Activated T-helper 9 cell treated with anti-CD3 and anti-CD28 coated beads, Interleukin-2, amount 50 U/mL, for 16 hours (primary cell): ENCODE measurements at places on chromosomes 1 and 21.

- DNase-seq, result no peak
Observed at GRCh38 chr21:45093035-45093532, 18.7 kb downstream of the ADARB1 start.

GRCh38 chr1:3136532-3136931 is 67.5 kb downstream of the PRDM16 start:
- DNase-seq, result no peak

GRCh38 chr1:94068999-94069918 is 51.7 kb downstream of the ABCA4 start:
- DNase-seq, result no peak

GRCh38 chr1:161258439-161259344 is at the start of gene PCP4L1:
Gene PCP4L1, plus strand, starts transcription at chr1:161258745. Its CDS starts 230 bp downstream, at chr1:161258975.
- DNase-seq, result peak; percentile 4

DNA sequence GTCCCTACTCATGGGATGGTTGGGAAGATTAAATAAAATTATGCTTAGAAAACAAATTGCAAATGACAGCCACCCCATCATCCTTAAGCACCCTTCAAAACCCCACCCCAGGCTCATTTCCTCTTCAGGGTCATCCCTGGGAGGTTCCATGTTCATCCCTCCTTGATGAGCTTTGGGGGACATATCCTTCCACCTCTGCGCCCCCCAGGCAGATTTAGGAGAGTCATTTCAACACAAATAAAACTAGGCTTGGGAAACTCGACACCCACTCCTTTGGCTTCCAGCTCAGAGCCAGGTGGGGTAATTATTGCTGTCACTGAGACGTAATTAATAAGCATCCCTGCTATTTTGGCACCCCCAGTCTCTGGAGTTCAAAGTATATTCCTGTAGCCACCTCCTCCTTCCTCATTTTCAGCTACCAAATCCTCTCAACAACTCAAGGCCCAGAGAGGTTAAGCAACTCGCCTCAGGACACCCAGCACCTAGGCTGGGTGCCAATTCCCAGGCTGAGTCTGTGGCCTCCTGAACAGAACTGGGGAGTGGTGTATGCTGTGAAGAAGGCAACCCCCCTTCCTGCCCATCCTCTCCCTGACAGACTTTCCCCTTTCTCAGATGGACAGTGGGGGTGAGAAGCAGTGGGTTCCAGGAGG is 595 bp downstream of the CRYBG2 start:
- DNase-seq, result no peak

DNA sequence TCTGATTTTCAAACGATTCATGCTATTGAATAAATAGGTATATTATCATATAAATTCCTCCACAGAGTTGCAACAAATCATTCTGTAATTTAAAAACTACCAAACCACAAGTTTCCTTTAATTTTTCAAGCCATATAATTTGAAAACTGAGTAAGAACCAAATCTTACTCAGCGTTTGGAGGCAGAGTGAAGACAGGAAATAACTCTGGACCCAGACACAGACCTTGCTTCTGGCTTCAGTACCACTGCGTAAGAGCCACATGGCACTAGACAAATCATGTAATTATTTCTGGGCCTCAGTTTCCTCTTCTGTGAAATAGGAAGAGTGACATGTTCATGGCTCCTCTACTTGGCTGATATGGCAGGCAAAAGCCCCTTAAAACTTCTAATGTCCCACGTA is 82.4 kb downstream of the SMYD2 start:
- no peak for DNase-seq

DNA sequence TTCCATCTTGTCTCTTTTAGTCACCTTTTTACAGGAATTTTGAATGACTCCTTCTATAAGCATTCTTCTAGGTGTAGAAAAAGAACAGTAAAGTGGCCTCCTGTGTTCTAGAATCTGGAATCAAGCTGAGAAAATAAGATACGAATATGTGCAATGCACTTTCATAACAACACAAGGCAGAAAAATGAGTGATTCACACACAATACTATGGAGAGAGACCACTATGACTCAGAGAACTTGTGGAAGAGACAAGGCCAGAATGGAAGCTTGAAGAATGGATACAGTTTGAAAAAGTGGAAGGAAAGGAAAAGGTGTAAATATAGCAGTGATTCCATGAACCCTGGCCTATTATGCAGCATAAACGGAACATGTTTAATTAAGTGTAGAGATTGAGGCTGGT is 57.1 kb upstream of the SAMSN1 start:
- DNase-seq, result no peak

- DNase-seq, result no peak
Observed at GRCh38 chr1:20992322-20993056, 184.2 kb downstream of the EIF4G3 start.

DNA sequence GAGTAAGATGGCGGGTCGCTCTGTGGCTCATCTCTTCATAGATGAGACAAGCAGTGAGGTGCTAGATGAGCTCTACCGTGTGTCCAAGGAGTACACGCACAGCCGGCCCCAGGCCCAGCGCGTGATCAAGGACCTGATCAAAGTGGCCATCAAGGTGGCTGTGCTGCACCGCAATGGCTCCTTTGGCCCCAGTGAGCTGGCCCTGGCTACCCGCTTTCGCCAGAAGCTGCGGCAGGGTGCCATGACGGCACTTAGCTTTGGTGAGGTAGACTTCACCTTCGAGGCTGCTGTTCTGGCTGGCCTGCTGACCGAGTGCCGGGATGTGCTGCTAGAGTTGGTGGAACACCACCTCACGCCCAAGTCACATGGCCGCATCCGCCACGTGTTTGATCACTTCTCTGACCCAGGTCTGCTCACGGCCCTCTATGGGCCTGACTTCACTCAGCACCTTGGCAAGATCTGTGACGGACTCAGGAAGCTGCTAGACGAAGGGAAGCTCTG is 2.4 kb downstream of the TNFAIP8L2 start:
- no peak for DNase-seq

GRCh38 chr1:209222826-209223225 is 360.7 kb upstream of the CAMK1G start:
- no peak for DNase-seq

GRCh38 chr1:112927462-112927990 is 28.5 kb downstream of the SLC16A1 start:
- DNase-seq, result no peak

- DNase-seq, result no peak
Observed at GRCh38 chr1:56654126-56654923, 9.2 kb downstream of the PRKAA2 start.

GRCh38 chr1:234222561-234223280 is 150.5 kb upstream of the COA6 start:
- no peak for DNase-seq

GRCh38 chr1:17292299-17293160 is 15.5 kb upstream of the PADI4 start:
- DNase-seq, result no peak

DNA sequence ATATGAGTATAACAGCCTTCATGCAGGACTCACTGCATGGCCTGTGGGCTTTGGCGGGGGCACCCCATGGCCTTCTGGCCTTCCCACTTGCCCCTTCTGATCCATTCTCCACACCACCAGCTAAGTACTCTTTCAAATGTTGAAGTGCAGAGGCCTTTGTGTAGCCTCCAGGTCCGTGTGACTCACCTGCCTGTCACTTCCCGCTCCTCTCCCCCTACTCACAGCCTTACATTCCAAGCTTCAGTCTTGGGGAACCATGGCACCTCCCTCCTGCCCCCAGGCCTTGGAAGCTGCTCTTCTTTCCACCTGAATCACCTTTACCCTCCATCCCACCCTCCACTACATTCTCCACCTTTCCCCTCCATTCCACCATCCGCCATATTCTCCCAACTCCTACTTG is 69.6 kb downstream of the PGM1 start:
- DNase-seq, result no peak

GRCh38 chr1:162950187-162950586 is 89.2 kb upstream of the CCDC190 start:
- no peak for DNase-seq

GRCh38 chr1:38527373-38527966 is 332.1 kb downstream of the RRAGC start:
- DNase-seq, result peak; percentile 24

DNA sequence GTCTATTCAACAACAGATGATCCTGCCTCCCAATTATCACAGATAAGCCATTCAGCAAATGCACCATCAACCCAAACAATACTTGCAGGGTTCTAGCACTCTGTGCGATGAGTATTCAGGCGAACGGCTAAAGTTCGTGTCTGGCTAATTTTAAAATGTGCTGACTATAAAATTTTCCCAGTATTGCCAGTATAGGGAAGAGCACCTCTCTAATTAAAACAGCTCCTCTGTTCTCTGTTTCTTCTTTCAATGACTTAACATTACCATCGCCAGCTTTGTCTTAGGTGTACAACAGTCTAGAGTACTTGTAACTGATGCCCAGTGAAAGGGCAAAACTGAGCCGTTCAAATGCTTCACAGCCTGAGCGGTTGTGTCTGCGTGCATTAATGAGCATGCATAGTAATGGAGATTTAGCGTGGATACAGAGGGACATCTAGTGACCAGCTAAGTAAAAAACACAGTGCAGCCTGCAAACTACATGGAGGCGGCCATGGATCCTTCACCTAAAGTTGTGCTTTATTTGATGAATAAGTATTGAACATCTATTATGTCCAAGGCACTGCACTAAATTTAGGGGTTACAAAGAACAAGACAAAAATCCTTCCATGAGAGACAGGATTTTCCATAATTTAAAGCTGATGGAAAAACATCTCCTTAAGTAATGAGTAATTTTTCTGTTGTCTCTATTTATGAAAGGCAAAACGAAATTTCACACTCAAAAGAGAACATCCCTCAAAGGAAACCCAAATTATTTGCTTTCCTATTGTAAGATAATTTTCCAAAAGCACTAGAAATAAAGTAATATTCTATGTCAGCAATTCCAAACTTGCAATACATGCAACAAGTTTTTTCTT is 120.0 kb downstream of the SETD4 start:
- DNase-seq, result no peak

- DNase-seq, result peak; percentile 74
Observed at GRCh38 chr1:12173631-12174121, 6.9 kb downstream of the TNFRSF1B start.

DNA sequence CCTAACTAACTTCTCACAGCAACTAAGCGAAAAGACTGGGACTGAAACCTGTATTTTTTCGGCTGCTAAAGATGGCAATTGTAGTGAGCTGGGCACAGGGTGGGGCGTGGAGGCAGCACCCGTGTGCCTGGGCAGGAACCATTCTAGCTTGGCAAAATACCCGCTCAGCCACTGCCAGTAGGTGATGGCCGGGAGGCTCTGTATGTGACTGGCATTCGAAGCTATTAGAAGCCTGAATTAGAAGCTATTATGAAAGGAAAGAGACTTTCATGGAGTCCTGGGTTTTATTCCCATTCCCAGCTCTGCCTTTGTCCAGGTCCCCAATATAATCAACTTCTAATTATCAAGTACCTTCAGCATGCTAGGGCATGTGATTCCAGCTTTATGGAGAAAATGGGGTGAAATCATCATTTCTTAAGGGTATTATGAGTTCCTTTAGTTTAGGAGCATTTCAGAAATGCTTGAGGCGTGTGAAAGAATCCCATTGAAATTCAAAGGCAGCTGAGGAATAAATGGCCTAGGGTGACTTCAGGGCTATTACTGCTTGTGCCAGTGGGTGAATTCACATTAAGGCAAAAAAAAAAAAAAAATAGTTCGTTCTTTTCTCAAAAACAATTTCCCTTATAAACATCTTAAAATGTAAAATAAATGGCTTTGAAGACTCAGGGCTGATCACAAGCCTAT is 125.6 kb downstream of the KCNN3 start:
- no peak for DNase-seq

DNA sequence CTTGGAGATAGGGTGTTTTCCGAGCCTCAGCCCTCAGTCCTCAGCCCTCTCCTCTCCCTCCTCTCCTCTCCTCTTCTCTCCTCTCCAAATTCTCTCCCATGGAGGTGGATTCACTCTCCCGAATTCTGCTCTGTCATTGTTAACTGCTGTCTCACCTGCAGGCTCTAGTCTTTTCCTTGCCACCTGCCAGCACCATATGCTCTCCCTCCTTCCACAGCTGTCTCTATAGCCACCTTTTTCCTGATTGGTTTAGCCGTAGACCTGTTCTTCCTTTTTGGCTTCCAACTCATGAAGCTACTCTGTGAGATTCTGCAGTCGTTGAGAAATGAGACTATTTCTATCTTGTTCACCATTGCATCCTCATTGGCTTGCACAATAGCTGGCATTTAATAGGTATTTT is 19.7 kb downstream of the COG2 start:
- DNase-seq, result no peak

DNA sequence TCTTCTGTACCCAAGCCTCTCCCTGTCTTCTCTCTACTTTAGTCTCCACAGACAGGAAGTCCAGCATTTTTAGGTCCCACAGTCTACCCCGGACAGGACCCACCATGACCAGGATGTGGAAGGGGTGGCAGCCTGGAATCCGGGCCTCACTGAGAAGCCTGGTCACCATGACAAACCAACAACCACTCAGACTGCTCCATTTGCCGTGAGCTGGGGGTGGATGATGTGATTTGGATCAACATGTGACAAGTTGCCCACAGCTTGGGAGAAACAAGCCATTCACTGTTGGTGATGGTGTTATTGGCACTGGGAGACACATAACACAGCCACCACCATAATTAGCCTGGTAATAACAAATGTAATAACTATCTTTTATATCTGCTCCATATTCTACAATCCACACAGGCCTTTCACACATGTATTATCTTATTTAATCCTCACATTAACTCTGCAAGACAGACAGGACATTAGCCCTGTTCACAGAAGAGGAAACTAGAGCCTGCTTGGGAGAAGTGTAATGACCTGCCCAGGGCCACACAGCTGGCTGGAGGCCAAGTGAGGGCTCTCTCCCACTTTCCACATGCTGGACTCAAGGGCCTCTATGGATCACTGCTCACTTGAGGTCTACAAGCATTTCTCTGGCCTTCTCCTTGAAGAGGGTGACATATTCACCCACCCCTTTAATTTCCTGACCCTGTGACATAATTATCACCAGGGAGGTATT is 22.9 kb downstream of the MEF2D start:
- no peak for DNase-seq

GRCh38 chr1:200454425-200454824 is 44.6 kb upstream of the ZNF281 start:
- DNase-seq, result no peak

DNA sequence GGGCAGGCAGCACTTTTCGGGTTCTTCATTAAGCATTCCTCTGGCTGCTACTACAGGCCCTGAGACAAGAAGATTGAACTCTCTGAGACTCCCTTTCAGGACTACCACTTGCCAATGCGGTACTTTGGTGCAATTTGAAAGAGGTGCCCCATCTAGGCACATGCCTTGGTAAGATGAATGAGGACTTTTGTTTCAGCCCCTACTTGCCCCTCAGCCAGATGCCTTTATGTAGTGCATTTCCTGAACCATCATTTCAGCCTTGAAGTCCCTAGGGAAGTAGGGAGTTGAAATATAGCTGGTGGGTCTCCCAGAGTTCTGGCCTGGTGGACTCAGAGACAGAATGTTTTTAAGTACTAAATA is 123.8 kb downstream of the PLXNA2 start:
- no peak for DNase-seq

- no peak for DNase-seq
Observed at GRCh38 chr1:117235863-117236465, 25.2 kb upstream of the VTCN1 start.

GRCh38 chr1:109241841-109242345 is 7.4 kb upstream of the CELSR2 start:
- DNase-seq, result no peak
